T-helper 9 cell (primary cell): ENCODE measurements at places on chromosomes 11 and 22.

GRCh38 chr11:104333977-104334376 is 170.0 kb upstream of the PDGFD start:
- DNase-seq: no peak

GRCh38 chr11:43931717-43932039 is 10.8 kb upstream of the C11orf96 start:
- no peak for DNase-seq

- no peak for DNase-seq
Measured at GRCh38 chr11:120280600-120281051, 40.7 kb downstream of the POU2F3 start.

DNA sequence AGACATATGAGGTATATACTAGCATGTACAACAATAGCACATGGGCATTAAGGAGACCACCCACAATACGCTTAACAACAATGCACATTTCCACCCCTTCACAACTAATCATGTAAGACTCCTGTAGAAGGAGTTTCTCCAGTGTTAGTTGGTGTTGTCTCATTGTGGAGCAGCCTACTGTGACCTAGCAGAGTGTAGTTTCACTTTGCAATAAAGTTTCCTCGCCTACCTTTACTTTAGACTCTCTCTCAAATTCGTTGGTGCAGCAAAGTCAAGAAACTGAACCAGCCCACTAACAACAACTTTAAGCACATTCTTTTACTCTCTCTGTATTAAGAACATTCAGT is 863.6 kb downstream of the FAM181B start:
- DNase-seq: no peak

DNA sequence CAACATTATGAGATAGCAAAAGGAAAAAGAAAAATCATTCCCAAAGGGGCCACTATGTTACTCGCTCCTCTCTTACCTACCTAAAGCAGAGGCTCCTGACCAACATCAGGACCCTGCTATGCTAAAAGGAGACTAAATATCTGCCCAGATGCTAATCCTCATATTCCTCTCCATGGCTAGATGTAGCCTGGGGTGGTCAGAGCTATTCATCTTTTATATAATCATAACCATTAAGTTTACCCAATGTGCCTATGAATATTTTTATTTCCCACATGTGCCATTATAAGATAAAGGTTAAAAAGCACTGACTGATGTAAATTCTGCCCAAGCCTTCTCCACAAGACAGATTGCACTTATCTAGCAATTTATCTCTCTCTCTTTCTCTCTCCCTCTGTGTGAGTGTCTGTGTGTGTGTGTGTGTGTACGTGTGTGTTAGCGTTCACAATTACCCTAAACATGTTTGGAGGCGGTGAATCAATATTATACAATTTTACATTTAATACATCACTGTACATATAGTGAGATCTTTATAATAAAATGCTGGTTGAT is 41.2 kb upstream of the ANO5 start:
- DNase-seq: no peak

- DNase-seq: no peak
Measured at GRCh38 chr11:93518081-93518480, 25.1 kb downstream of the SMCO4 start.

DNA sequence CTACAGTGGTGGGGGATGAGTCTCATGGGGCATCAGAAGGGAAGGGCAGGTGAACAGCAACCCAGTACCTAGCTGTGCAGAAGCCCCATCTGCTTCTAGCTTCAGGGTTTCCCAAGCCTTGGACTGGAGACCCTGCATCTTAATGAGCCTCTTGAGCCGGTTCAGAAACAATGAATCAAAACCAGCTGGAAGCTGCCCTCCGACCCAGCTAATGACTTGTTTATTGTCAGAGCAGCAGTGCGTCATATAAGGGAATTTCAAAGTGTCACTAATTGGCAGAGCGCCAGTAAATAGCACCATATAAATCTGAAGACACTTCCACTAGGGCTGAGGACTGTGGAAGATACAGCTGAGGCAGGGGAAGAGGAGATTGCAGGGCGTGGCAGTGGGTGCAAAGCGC is 57.5 kb downstream of the RPUSD4 start:
- no peak for DNase-seq

DNA sequence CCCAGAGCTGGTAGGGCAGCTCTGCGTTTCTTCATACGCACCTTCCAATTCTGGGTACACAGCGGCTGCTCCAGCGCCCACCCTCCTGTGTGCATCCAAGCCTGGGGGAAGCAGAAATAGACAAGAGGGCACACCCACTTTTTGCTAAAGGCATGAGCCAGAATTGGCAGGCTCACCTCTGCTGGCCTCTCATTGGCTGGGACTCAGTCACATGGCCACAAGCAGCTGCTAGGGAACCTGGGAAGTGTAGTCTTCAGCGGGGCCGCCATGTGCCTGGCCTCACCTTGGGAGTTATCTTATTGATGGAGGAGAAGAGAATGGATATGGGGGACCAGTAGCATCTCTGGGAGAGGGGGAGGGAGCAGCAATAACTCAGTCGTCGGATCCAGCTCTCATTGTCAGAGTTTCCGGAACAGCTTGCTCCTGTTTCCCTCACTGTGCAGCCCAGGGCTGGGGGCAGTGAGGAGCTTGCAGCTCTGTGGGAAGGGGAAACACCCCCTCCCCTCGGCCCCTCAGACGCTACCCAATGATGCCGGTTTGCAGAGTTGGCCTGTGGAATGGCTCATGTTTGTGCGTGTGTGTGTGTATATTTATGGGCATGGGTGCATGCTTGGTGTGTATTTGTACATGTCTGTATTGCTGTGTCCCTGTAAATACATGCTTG is 11.8 kb upstream of the MIEF1 start:
- DNase-seq: peak; percentile 63

- DNase-seq: no peak
Measured at GRCh38 chr11:45592636-45593035, 72.8 kb downstream of the CHST1 start.

DNA sequence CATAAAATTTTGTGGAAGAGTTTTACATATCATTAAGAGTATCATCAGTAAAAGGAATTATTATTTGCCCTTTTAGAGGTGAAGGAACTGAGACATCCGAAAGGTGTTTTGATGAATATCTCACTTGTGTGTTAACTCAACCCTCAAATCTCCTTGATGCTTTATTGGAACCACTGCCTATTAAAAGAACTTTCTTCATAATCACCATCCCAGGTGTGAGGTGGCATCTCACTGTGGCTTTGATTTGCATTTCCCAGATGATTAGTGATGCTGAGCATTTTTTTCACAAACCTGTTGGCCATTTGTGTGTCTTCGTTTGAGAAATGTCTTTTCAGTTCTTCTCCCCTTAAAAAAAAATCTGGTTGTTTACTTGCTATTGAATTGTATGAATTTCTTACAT is 134.0 kb upstream of the SYN3 start:
- no peak for DNase-seq

- no peak for DNase-seq
Measured at GRCh38 chr11:34072832-34073231, 21.3 kb downstream of the CAPRIN1 start.

DNA sequence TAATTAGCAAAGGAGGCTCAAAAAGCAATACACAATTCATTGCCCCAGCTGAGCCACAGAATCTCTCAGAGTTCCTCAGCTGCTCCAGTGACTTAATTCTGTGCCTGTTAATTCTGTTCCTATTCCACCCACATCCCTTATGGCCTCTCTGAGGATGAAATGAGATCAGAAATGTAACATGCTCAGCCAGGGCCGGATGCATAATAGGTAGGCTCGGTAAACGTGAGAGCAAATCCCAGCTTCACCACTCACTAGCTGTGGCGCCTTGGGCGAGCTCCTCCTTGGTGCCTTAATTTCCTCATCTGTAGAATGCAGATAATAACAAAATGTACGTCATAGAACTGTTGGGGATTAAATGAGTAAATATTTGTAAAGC is 42.8 kb upstream of the DKK3 start:
- DNase-seq: no peak

DNA sequence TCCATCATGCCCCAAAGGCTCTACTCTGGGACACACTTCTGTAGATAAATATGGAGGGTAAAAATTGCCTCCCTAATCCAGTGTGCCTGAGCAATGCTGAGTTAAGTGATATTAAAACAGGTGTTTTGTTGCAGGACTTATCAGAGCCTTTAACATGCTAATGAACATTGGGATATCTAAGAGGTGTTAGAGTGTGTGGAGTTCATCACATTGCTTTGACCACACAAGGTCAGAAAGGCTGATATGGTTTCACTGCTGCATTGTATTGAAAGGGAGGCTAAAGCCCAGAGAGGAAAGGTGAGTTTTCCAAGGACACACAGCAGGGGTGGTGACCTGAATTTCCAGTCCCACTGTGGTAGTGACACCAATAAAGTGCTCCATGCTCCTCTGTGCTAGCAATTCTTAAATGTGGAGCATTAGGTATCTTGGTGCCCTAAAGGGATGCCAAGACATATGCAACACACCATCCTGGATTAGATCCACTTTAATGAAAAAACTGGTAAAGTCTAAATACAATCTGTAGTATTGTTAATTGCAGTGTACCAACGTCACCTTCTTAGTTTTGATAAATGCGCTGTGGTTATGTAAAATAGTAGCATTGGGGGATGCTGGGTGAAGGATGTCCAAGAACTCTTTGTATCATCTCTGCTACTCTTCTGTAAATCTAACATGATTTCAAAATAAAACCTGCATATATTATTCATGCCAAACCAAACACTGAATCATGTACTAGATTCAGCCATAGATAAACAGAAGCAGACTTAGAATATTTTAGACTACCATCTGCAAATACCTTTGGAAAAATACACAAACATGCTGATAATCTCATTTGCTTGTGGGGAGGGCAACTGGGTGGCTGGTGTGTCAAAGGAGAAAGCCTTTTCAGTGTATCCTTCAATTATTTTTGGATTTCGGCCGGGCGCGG is 45.8 kb downstream of the MIAT start:
- DNase-seq: no peak

- no peak for DNase-seq
Measured at GRCh38 chr11:6557063-6557462, 46.4 kb downstream of the RRP8 start.

DNA sequence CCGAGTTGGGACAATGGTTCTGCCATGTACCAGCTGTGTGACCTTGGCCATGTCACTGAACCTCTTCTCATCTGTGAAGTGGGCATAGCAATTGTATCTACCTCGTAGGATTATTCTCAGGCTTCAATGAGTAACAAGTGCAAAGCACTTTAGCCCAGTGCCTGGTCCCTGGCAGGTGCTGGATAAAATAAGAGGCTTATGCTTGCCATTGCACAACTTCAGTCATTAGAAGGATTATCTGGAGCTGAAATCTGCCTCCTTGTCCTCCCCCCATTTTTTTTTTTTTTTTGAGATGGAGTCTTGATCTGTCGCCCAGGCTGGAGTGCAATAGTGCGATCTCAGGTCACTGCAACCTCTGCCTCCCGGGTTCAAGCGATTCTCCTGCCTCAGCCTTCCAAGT is 7.2 kb downstream of the SMTNL1 start:
- no peak for DNase-seq

DNA sequence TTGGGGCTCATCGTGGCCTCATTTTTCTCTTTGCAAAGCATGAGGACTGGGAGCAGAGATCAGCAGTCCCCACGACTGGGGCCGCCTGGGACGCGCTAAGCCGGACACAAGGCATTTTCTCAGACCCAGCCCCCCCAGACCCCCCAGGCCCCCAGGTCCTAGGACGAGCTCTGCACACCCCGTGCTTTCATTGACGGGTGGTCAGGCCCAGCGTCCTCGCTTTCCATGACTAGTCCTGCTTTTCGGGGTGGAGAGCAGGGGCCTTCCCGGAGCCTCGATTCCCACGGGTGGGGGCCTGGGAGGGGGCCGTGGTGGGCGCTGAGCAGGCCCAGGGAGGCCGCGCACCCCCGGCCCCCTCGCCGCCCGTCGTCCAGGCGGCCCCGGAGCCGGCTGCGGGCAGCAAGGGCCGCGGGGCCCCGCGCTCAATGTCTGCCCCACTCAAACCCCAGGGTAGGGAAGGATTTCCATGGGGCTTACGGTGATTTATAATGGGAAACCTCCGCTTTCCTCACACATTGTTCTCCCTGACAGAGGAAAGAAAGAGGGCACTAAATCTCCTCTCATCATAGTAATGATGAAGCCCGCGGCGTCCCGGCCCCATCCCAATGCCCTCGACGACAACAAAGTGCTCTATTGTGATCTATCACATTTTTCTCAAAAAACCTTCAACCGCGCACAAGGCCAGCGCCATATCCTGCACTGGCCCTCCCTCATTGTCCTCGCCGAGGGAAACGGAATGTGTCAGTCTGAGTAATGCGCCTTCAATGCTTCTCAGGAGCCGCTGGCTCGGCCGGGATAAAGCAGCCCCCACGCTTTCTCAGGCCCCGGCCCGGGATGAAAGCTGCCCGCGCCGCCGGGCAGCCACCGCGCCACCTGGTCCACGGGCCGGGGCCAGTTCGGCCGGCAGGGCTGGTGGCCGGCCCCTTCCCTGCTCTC is 10.4 kb upstream of the LINC01488 start:
- DNase-seq: no peak

GRCh38 chr11:125081098-125081798 is 18.1 kb downstream of the SLC37A2 start:
- DNase-seq: no peak

DNA sequence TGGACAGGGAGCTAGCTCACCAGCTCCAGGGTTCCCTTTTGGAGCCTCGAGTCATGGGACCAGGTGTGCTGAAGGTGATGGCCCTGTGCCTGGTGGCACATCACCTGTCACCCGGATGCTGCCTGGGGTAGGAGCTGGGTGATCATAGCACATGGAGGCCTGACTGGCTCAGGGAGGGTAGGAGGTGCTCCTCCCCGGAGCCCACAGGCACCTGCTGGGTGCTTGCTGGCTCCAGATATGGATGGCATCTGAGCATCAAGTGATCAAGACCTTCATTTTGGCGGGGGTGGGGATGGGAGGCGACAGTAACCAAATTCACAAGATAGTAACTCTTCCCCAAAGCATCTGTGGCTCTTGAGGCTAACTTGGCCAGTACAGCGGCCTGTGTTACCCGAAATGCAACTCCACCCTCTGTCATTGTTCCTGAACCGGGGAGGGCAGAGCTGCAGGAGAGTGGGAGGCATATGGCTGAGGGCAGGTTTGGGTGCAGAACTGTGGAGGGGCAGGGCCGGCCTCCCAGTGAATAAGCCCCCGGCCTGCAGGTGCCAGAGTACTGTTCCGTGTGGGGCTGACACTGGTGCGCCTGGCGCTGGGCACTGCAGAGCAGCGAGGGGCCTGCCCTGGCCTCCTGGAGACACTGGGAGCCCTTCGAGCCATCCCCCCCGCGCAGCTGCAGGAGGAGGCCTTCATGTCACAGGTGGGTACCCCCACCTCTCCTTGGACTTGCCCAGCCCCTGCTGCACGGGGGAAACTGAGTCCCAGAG is 4.7 kb downstream of the TBC1D10C start:
- DNase-seq: no peak

GRCh38 chr22:48893288-48894063 is 934.2 kb downstream of the BRD1 start:
- no peak for DNase-seq
